ENCODE measurements at places on chromosomes 12 and 14.

- no peak for DNase-seq
Observed at GRCh38 chr14:90777358-90777757, 38.9 kb downstream of the TTC7B start.

DNA sequence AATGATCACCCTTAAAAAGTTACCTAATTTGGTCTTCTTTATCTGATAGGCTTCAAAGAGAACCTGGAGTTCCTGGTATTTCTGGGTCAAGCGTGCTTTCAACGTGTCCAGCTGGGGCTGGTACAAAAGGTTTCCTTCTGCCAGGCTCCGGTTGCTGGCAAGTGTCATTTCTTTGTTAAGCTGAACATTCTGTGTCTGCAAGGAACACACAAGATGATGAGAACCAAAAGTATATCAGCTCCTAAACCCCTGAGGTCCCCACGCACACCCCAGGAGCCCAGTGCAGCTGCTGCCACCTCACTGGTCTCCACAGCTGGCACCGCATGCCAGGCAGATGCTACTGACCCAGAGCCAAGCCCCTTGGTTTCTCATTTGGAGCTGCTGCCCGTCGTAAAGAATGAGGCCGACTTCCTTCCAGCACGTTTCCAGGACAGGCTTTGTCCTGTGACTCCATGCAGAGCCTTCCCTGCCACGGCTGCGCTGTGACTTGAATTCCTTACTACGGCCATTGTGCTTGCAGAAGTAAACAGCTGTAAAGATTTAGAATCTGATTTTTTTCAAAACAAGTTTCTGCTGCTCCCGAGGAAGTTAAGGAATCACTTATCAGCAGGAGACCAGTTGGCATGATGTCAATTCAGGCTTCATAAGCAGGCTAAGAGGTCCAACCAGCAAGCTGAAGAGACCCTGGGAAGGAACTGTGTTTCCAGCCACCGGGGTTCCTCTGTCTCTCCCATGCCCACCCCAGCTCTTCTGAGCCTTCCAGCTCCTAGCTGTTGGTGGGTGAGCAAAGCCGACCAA lies 24.9 kb downstream of the VPS37B start:
- DNase-seq = no peak

DNA sequence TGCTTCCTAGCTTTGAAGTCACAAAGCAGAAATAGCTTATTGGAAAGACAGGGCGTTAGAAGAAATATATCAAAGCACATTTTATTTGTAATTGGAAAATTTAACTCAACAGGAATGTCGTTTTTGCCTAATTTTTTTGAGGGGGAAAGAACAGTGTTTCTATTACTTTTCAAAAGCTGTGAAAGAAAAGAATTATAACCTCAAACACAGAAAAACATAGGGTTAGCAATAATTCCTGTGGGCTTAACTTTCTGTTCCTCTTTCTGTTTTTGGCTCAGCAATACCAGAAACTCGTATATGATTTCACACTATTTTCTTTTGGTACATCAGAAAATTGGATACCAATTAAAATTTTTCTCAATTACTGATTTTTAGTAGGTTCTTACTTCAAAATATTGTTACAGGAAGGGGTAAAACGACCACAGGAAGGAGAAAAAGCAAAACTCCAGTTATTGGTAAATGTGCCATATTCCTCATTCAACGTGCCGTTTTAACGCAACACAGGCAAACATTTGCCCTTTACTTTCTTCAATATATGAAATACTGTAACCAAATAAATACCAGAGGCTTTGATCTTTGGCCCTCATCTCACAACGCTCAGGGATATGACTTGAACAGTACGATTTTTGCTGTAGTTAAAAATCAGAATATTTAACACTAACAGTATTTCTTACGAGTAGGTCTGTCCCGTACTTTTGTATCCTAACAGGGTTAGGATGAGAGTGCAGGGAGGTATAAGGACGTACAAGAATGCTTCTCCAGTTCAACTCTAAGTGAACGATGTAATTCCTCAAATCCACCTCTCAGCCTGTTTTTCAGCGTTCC lies 1.3 kb upstream of the RNU6-7 start:
- DNase-seq = no peak

DNA sequence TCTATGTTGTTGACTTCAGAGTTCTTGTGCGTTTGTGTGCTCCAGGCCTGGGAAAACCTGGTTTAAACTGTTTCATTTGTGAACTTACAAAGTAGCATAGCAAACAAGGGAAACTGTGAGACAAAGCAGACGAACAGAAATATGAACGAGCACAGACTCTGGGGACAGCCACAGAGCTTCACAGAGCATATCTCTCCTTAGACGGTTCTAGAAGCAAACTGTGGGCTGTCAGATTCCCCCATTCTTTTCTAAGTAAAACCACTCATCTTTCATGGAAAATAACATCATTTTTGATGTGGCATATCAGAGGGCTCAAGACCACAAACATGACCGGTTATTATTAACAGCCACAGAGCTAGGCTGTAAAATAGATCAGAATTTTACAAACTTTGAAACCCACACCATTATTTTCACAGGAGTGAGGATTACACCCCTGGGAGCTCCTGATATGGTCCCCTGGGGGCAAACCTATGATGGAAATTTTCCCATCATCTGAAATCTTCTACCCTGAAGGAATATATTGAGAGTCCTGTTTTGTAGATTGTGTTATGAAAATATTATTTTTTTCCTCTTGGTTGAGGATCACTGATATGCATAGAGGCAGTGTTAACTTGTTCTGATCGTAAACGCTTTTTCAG lies 102.0 kb downstream of the ADGRD1 start:
- DNase-seq = no peak
